Activated CD4-positive, CD25-positive, alpha-beta regulatory T cell treated with anti-CD3 and anti-CD28 coated beads, Interleukin-2, amount 50 U/mL, for 24 hours (primary cell): ENCODE measurements at places on chromosomes 3 and 15.

- peak; percentile 94 for ATAC-seq
These were observed at the start of gene NSMCE3 for GRCh38 chr15:29269485-29270168. TSS of gene NSMCE3 (minus strand) at chr15:29269822. CDS start at chr15:29269705, 117 bp downstream.

DNA sequence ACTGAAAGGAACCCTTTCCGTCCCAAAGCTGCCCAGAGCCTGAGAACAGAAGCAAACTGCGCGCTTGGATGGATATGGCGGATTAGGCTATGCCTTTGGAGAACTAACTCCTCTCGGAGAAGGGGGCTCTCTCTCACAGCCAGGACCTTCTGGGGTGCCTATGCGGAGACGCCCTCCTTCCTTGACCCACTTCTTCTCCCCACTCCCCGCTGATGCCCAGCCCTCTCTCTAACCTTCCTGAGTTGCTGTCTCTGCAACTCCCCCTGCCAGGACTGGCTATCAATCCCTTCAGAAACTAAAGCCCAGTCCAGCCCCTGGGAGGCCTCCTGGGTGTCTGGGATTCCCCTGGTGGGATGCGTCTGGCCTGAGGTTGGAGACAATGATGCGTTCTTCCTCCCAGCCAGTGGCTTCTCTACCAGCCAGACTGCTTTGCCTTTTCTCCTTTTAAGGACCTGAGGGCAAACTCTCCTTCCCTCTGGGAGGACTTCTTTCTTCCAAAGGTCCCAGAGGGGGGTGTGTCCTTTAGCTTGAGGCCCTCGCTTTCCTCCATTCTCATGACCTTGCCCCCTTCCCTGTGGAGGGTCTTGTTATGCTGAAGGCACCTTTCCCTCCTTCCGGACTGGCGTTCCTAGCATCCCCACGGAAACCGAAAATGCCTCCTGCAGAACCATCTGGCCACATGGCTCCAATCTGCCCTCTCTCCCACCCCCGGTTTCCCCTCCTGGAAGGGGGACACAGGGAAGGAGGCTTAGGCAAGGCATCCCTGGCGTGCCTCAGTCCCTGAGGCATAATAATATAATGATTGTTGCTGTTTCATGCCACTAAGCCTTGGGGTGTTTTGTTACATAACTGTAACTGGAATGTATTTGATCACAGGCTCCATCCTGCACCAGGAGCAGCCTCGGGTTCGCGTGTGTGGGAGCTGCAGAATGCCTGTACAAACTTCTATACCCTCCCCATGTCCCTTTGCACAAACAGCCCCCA is 63.4 kb upstream of the C15orf39 start:
- no peak for ATAC-seq

- ATAC-seq: no peak
These were observed 554.4 kb downstream of the IGSF11 start for GRCh38 chr3:118480101-118480860.

- ATAC-seq: peak; percentile 55
These were observed 565 bp downstream of the CIB2 start for GRCh38 chr15:78130466-78131294.

DNA sequence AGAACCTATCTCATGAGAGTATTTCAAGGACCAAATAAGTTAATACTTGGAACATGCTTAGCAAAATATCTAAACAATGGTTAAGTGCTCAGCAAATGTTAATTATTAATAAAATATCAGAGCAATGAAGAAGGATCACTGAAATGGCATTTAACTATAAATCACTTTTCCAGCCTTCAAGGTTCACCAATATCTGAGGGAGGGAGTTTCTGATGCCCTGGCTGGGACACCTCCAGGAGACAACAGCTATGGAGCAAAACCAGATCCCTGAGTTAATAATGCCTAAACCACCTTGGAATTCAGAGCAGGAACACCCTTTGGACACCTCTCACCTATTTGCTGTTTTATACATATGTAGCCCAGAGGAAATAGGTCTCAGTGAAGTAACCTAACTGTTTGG is 6.4 kb upstream of the FAM174B start:
- no peak for ATAC-seq

GRCh38 chr3:178054471-178054870 is 481.8 kb upstream of the KCNMB2 start:
- no peak for ATAC-seq

DNA sequence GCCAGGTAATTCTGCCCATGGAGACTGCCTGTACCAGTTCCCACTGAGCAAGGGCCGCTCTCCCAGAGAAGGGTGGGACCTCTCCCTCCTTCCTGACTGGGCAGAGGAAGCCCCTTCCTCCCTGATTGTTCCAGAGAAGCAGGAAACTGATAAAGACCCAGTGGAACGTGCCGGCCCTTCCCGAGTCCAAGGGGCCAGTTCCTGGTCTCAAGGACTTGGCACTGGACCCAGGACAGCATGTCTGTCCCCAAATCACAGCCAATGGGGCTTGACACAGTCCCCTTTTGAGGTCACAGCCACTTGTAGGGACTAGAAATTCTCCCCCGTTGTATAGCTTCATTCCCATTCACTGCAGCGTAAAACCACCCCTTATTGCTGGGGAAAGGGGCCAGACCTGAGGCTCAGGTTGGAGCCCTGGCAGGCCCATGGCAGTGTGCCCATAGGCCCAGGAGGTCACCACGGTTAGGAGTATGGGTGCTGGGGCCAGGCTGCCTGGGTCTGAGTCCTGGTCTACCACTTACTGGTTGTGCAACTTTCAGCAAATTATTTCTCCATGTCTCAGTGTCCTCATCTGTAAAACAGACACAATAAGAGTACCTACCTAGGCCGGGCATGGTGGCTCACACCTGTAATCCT is 18.1 kb downstream of the CSRNP1 start:
- ATAC-seq: no peak

GRCh38 chr3:17357035-17357710 is 385.3 kb downstream of the TBC1D5 start:
- no peak for ATAC-seq
